ENCODE measurements at places on chromosomes 4 and X.

GRCh38 chr4:99687120-99687519 lies 29.5 kb upstream of the C4orf54 start:
- no peak for DNase-seq

DNA sequence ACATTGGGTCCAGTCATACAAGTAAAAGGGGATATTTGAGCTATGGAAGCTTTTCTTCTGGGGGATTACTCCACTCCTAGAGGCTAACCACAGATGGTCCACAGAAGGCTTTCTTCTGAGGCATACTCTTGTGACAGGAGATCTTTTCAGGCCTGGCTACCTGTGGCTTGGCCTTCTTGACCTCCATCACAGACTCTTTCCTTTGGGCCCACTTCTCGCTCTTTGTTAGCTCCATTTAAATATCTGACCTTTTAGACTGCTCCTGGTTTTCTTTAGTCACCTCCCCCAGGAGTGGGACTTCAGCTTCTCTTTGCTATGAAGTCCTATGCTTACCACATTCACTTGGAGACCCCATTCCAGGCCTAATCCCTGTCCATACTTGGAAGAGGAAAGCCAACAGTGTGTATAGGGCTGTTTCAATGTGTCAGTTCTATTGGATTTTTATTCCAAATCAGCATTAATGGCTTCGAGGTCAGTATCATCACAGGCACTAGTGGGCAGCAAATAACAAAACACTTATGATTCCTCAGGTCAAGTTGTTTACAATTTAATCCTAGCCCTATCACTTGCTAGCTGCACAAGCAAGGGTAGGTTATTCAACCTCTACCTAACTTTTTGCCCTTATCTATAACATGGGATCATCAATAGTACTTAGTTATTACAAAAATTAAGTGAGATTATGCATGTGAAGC lies 26.3 kb downstream of the GPC3 start:
- DNase-seq: no peak

DNA sequence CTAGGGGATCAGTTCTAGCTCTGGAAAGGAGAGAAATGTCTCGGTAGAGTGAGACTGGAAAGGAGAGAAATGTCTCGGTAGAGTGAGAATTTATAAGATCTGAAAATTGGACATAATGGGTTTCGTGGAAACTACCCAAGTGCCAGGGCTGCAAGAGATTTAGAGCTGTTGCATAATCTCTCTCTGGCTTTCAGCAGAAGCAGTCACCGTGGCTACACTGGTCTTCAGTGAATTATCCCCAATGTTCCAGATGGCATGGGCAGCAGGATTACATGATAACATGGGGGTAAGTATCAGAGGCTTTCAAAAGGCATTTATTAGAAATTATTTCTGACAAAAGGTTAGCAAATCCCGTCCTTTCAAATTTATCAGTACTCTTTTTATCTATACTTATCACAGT lies 435.5 kb downstream of the NKX6-1 start:
- DNase-seq: no peak

- DNase-seq: no peak
Observed at GRCh38 chrX:139224953-139225665, 305.4 kb upstream of the F9 start.

DNA sequence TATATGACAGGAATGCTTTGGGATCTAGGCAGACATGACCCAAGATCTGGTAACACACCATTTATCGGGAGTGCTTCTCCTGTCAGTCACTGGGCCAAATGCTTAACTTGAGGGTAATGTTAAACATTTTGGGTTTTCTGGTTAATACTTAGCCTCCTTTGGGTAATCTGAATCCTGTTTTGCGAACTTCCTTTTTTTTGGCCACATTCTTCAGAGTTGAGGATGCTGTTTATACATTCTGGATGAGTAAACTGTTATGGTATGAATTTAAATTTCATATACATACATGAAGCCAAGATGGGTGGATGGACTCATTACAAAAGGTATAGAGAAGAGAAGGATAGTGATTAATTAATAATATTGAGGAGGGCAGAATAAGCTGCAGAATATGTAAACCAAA lies 36.1 kb downstream of the MID1IP1 start:
- no peak for DNase-seq

- no peak for DNase-seq
Observed at GRCh38 chr4:160141206-160141605, 1038.3 kb downstream of the RAPGEF2 start.

- no peak for DNase-seq
Observed at GRCh38 chr4:182577411-182577810, 334.2 kb downstream of the TENM3 start.

DNA sequence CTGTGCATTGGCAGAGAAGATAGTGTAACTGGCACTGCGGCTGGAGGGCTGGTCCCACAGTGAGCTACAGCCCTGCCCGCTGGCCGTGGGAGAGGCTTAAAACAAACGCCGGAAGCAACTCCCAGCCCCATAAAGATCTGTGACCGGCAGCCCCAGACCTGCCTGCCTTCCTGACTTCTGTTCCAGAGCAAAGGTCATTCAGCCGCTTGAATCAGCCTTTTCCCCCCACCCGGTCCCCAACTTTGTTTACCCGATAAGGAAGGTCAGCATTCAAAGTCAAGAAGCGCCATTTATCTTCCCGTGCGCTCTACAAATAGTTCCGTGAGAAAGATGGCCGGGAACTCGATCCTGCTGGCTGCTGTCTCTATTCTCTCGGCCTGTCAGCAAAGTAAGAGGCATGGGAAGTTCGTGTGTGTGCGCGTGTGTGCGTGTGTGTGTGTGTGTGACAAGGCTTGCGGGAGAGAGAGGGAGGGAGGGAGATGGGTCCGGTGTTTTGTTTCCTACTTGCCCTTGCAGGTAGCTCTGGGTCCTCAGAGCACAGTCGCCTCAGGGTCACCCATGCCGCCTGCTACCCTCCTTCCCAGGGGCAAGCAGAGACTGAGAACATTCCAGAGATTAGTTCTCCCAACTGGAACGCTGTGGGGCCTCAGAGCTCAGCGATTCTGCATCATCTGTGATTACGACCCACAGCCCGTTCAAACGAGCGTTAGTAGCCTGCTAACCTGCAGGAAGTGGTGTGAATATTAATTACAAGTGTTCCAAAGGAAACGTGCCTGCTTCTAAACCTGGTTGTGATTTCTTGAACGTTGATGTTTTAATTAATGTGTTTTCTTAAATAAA lies at the start of gene MGST2:
TSS of gene MGST2 (plus strand) at position 130 of the 840 bp plus-strand sequence. CDS start at position 331, 201 bp downstream.
- peak; percentile 19 for DNase-seq

GRCh38 chrX:30039768-30040167 lies 175.6 kb upstream of the MAGEB2 start:
- DNase-seq: no peak

GRCh38 chrX:10557166-10557565 lies 63.2 kb downstream of the MID1 start:
- no peak for DNase-seq

- no peak for DNase-seq
Observed at GRCh38 chrX:131951166-131951565, 71.9 kb upstream of the STK26 start.

DNA sequence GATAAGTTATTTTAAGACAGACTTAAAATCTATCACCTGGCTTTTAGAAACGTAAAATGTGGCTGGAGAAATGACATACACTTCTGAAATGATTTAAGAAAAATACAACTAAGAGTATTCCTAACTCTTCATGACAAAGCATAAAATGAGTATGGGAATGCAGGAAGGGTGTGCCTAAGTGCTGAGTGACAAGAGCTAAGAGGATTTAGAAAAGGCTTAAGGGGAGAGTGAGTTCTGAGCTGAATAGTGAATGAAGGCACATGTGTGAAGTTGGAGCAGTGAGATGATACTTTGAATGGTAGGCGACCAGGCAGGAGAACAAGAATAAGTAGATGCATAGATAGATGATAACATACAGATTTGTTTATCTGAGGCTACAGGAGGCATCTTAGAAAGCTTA lies 458.3 kb upstream of the TENM3 start:
- no peak for DNase-seq

DNA sequence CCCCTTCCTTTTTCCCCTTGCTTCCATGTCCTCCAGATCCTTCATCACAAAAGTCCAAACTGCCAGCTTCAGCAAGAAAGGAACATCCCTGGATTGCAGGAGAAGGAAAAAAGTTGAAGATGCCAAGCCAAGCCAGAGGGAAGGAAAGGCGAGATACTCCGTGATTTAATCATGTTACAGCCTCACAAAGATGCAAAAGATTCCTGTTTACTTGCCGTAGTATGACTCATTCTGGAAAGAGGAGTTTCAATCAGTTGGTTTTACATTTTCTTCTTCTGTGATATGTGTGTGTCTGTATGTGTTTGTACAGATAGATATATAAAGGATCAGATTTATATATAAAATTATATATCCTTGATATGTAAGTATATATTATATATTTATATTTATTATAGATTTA lies 69.3 kb downstream of the BTC start:
- no peak for DNase-seq

DNA sequence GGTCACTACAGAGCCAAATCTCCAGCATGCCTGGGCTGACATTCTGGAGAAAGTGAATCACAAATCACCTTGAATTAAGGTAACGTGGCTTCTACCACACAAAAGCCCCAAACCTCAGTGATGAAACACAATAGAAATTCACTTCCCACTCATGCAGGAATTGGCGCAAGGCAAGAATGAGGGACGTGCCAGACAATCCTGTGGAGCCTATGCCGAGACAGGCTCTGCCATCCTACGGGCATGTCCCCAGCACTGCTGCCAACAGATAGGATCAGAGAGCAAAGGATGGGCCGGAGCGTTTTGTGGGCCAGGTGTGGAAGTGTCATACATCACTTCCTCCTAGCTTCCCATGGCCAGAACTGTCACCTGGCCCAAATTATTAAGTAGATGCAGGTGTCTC lies 118.0 kb downstream of the IRF2 start:
- DNase-seq: no peak

DNA sequence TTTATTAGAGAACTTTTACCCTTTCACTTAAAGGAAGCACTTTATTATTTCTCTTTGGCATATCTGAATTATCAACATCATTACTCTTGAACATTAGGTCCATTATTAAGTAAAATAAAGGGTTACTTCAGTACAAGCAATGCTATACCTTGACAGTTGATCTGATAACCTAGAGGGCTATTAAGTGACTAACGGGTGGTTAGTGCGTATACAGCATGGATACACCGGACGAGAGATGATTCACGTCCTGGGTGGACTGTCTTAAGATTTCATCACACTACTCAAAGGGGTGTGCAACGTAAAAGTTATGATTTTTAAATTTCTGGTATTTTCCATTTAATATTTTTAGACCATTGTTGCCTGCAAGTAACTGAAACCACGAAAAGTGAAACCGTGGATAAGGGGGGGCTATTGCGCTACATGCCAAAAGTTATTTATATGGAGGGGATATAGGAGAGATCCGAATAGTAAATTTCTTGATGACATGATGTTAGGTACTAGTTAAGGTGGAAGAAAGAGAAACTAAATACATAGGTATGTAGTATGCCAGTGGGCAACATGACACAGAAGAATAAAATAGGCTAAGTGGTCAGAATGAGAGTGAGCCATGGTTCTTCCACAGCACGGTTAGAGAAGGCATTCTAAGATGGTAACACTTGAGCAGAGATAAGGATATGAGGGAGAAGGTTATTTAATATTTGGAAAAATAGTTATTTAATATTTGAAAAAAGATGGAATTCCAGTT lies 230.8 kb upstream of the ANKRD50 start:
- DNase-seq: no peak
